Cardiac muscle cell (in vitro differentiated cells and primary cell): ENCODE measurements at places on chromosomes 5 and 9.

DNA sequence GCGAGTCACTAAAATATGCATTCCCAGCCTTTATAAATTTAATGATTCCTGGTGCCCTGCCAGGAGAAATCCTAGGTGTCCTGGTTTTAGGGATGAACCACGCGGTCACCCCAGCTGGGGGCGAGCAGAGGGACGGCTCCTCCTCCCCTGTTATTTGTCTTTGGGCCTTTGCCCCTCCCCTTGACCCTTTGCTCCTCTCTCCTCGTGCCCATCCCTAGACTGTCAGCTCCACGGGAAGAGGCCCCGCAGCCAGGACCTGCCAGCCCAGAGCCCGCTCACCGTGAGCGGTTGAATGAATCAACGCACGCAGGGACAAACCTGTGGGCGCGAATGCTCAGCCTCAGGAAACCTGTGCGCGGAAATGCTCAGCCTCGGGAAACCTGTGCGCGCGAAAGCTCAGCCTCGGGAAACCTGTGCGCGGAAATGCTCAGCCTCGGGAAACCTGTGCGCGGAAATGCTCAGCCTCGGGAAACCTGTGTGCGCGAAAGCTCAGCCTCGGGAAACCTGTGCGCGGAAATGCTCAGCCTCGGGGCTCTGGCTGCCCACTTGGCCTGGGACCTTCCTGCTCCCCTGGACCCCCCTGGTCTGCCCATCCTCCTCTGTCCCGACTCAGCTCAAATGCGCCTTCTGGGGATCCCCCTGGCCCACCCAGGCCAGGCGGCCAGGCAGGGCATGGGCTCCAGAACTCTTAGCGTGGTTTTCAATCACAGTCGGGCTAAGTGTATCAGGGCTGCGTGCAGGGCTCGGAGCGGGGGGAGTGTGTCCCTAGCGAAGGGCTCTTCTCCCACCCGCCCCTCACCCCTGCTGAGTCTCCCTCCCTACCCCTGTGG, 140.5 kb upstream of the COL5A1 start:
- DNase-seq = no peak

DNA sequence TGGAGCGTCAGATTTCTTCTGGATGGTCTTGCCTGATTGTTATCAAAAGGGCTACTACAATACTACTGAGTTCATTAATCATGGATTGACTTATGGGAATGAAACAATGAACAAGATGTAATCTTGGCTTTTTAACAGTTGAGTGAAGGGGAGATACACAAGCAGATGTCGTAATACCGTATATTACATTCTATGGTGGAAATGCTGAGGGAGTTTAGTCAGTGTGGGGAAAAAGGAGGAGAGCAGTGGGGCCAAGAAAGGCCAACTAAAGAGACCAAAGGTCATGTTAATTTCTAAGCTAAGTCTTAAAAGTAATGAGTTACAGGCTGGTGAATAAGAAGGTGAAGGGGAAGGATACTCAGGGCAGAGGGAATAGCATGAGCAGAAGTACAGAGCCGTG, 29.0 kb upstream of the PSAT1 start:
- no peak for DNase-seq

DNA sequence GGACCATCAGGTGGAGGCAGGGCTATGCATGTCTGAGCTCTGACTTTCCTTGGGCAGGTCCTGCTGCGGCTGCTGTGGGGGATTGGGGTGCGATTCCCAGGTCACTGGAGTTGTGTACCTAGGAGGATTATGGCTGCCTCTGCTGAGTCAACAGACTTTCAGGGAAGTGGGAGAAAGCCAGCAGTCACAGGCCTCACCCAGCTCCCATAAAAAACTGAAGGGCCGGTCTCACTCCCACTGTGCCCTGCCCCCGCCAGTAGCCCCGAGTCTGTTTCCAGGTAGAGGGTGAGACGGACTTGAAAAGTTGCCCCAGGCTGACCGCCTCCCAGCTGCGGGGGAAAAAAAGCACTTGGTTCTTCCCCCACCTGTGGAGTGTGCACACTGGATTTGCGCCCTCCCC, 76.7 kb downstream of the FAM170A start:
- DNase-seq = no peak

- DNase-seq = peak; percentile 87
Measured at GRCh38 chr9:33159777-33160127, 7.4 kb downstream of the B4GALT1 start.

- DNase-seq = peak; percentile 92
Measured at GRCh38 chr5:55159763-55160492, at the start of gene GPX8. Gene GPX8 (plus strand): TSS chr5:55160171. CDS start chr5:55160193, 22 bp downstream.

- no peak for DNase-seq
Measured at GRCh38 chr9:7318920-7319319, 480.7 kb downstream of the DMAC1 start.

DNA sequence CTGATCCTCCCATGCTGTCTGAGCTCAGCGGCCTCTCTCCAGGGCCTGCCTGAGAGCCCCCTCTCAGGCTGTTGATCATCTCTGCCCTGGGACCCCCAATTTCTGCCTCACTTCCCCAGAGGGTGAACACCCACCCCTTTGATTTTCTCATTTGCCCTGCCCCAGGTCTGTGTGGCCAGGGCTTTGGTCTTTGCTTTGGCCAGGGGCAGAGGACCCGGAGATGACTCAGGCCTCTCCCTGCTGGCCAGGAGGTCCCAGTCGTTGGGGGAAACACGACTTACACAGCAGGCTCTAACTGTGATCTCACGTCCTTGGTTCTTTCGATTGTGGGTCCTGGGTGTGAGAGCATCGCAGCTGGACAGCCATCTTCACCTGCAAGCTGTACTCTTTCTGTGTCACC, 1.1 kb upstream of the ADAMTS2 start:
- peak; percentile 28 for DNase-seq

DNA sequence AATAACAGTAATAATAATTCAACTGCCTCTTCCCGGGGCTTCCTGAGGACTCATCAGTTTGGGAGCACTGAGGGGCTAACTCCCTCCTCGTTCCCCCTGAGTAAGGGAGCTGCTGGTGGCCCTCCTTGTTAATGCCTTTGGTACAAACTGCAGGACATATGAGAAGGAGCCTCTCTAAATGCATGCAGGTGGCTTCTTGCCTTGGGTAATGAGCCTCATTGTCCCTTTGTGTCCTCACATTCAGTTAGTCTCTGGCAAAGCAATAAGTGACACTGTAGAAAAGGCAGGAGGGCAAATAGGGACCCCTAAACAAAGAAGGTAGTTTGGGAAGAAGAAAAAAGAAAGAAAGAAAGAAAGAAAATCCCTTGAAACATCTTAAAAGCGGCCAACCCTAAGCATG, 95.4 kb upstream of the ERCC6L2 start:
- DNase-seq = no peak

DNA sequence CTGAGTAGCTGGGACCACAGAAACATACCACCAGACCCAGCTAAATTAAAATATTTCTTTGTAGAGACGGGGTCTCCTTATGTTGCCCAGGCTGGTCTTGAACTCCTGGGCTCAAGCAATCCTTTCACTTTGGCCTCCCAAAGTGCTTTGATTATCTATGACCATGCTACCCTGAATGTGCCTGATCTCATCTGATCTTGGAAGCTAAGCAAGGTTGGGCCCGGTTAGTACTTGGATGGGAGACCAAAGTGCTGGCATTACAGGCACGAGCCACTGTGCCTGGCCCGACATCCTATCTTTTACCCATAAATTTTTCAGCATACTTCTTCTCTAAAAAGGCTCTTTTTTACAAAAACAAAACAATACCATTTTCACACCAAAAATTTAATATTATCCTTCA, 137.0 kb upstream of the LRRTM2 start:
- no peak for DNase-seq

- no peak for DNase-seq
Measured at GRCh38 chr5:74848553-74849025, 17.6 kb downstream of the FAM169A start.

GRCh38 chr5:153491038-153491744, 721 bp downstream of the GRIA1 start:
- DNase-seq = no peak

DNA sequence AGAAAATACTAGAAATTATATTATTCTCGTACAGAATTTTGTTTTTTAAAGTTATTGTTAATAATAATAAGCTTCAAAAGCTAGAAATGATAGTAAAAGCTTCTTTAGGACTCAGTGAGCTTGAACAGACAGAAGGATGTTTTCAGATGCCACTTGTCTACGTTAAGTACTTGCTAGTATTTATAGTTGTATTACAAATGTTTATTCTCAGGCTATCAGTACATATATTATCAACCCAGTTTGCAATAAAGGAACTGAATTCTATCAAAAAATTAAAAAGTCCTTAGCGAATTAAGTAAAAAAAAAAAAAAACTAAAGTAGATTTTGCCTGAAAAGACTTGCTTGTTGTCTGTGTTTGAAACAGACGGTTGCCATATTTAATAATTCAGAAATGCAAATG, 23.9 kb downstream of the HCN1 start:
- DNase-seq = no peak

DNA sequence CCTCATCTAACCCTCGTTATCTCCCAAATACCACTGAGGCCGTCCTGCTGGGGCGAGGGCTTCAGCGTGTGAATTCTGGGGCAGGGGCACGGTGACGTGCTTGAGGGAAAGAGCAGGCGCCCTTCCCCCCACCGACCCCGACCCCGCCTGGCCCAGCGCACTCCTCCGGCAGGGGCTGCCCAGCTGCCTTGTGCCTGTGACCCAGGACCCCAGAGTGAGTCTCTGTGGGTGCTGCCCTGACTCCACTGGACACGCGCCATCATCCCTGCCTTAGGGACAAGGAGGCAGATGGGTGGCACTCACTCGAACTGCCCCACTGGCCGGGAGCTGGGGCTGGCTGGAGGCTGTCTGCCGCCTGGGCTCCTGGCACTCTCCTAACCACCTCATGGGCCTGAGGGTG, 136.2 kb upstream of the LPCAT1 start:
- DNase-seq = no peak

- DNase-seq = no peak
Measured at GRCh38 chr5:34045023-34045422, 2.0 kb upstream of the C1QTNF3 start.

DNA sequence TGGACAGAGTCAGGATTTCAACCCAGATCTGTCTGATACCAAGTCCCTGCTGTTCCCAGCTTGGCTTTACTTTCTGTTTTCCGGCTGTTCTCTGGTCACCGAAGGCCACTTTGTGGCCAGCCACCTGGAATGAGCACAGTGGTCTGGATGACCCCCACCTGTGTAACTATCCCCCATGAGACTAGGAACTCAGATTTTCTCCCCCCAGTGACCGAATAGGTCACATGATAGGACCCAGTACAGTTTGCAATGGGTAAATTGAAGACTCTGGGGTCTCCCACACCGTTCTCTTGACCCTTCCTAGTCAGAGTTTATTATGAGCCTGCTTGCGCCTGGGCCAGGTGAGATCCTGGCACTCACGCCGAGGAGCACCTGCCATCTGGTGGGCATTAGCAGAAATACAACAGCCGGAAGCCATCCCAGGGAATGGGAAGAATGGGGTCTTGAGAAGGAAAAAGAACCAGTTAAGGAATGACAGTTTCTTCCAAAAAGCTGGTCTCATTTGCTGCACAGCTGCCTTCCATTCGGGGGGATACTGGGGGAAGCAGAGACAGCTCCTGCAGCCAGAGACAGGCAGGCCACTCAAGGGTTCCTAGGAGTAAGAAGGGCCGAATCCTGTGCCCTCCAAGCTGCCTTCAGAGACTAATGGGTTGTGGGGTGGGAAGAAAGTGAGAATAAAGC, 7.1 kb downstream of the PHYHD1 start:
- peak; percentile 69 for DNase-seq

GRCh38 chr9:31210978-31211570, 1173.4 kb upstream of the ACO1 start:
- DNase-seq = peak; percentile 45

DNA sequence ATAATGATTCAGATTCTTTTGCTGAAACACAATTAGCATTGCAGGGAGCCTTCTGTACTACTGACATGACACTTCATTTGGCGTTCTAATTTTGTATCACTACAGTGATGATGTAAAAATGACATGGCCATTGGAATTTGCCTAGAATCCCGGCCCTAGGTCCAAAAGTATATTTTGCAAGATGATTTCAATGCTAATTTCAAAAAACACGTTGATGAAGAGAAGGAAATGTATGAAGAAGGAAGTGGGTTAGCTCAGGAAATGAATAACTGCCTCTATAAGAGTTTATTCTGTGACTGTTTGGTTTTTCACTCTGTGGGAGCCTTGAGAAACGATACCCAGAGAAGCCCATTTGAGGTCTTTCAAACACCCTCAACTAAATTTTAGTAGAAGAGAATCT, 59.3 kb downstream of the OSTF1 start:
- peak; percentile 33 for DNase-seq

GRCh38 chr9:4065054-4065453, 234.8 kb downstream of the GLIS3 start:
- DNase-seq = no peak

- DNase-seq = no peak
Measured at GRCh38 chr9:81871695-81872094, 56.5 kb upstream of the SPATA31D4 start.

DNA sequence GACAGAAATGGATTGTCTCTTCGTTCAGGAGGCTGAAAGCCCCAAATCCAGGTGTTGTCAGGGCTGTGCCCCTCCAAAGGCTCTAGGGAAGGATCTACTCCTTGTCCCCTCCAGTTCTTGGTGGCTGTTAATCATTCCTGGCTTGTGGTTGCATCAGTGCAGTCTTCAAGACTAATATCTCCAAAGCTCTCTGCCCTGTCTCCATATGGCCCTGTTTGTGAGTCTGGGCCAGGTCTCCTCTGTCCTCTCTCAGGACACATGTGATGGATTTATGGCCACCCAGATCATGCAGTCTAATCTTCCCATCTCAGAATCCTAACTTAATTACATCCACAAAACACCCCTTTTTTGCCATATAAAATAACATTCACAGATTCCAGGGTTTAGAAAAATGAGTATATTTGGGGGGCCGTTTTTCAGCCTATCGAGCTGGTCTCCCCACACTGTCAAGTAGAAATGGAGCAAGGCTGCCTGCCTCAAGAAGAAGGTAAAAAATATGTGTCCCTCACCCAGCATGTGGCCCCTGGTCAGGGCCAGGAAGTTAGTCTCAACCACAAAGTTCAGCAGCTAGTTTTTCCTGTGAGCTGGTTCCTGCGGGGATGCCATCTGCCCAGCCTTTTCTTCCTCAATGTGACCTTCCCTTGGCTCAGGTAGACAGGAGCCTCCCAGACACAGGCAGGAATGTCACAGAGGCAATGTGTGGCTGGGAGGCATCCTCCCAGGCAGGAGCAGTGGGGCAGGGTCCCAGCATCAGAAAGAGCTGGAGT, 509.4 kb downstream of the IRX1 start:
- no peak for DNase-seq

- no peak for DNase-seq
Measured at GRCh38 chr5:62701036-62701435, 122.4 kb downstream of the LRRC70 start.

- DNase-seq = no peak
Measured at GRCh38 chr5:124639095-124639665, 107.3 kb downstream of the ZNF608 start.

DNA sequence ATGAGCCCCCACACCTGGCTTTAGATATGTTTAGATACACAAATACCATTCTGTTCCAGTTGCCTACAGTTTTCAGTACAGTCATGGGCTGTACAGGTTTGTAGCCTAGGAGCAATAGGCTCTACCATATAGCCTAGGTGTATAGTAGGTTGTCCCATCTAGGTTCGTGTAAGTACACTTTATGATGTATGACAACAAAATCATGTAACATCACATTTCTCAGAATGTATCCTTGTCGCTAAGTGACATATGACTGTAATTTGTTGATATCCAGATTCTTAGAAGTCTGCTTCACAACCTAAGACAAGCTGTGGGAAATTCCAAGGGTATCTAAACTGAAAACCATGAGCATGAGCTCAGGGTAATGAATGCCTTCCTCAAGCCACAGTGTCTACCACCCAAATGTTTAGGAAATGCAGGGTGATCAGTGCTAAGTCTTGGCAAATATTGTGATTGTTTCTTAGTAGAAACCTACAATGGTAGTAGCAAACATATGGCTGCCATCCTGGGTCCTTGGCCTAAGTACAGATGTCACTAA, 8.4 kb downstream of the ECM2 start:
- no peak for DNase-seq
